Renal cortical epithelial cell (primary cell): ENCODE measurements at places on chromosomes 7 and 10.

DNA sequence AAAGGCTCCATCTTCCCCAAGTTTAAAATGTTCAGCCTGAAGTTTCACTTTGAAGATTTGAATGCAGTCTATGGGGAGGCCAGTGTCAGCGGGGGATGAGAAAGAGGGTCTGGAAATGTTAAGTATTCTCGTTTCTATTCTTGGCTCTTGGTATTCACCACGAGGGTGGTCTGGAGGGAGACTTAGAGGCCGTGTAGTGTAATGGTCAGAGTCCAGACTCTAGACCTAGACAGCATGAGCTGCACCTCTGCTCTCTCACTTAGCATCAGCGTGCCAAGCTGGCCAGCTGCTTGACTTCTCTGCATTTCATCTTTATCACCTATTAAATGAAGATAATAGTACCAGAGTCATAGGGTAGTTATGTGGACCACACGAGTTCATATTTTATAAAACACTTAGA lies 57.9 kb downstream of the MKX start:
- no peak for DNase-seq

DNA sequence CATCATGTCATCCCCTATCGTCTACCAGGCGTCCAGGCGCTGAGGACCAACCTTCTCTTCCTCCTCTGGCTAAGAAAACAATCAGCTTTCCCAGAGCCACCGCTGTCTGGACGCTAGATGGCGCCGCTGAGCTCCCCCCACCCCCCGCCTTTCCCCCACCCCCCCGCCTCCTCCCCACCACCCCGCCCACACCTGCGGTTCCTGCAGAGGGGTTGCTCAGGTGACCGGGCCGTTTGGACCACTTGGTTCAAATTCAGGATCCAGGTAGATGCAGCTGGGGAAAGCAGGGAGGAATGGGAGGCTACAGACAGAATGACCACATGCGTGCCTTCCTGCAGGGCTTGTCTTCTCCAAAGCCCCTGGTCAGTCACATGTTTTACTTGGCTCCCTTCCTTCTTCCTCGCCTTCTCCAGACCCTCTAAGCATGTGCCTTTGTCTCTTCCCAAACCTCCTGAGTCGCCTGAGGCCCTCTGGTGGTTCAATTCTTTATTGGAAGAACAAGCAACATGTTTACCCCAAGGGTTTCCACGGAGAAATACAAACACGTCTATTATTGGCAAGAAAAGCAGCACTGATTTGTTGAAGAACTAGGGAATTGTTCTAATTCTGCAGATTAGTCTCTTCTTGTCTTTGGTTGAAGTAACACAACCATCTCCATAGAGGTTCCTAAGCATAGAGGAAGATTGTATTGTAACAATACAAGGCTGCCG lies 24.7 kb downstream of the AOC1 start:
- DNase-seq, result peak; percentile 89

DNA sequence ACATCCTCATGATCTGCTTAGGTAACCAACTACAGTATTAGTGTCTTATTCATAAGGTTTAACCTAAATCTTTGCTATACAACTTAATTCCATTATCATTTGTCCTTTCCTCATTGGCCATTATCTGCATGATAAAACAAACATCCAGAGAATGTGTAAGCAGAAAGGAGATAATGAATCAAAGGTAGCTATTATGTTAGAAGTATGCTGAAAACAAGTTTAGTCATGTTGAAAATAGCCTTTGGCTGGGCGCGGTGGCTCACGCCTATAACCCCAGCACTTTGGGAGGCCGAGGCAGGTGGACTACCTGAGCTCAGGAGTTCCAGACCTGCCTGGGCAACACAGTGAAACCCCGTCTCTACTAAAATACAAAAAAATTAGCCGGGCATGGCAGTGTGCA lies 78.2 kb downstream of the NT5C2 start:
- DNase-seq, result no peak

GRCh38 chr10:93751832-93752231 lies 5.9 kb upstream of the LGI1 start:
- no peak for DNase-seq

DNA sequence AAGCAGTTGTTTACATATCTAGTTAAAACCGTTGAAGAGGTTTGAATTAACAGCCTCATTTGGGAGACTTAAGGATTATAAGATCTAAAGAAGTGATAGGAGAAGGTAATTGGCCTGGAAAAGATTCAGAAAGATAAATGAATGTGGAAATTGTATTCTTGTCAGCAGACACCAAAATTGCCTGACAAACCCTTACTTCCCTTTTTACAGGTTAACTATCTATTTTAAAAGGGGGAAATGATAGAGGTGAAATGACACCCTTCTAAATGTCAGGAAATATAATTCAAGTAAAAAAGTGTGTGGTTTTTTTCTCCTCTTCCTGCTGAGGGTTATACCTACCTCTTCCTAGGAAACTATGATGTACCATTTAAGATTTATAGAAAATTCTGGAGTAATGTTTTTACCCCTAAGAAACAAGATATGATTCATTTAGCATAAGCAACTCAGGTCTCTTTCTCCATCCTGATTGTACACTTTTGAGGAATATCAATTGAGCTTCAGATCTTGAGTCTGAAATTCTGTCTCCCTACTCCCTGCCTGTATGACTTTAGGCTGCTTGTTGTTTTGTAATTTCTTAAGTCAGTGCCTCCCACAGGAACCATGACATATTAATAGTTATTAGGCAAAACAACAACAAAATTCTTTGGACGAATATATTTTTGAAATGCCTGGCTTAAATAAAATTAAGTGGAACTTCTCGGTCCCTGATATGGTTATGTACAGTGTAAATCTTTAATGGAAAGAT lies 250.4 kb downstream of the RNLS start:
- no peak for DNase-seq

GRCh38 chr10:12902135-12902572 lies 99.4 kb downstream of the CCDC3 start:
- peak; percentile 15 for DNase-seq

GRCh38 chr7:12607134-12607533 lies 36.6 kb downstream of the SCIN start:
- no peak for DNase-seq

DNA sequence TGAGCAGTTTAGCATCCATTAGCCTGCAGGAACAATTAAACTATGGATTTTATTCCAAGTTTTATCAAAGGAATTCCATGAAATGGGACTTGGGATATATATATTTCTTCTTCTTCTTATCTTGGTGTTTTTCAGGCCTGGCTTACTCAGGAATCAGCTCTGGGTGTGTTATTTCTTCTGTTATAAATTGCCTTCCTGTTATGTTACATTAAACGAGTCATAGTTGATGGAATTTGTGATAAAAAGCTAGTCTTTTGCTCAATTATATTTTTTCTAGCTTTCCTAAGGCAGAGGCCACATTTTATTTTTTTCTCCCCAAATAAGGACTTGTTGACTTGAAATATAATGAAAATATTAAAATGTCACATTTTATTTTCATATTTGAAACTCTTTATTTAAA lies 141.3 kb downstream of the EPC1 start:
- peak; percentile 7 for DNase-seq
